Activated CD4-positive, alpha-beta T cell treated with anti-CD3 and anti-CD28 coated beads for 24 hours (primary cell): ENCODE measurements at places on chromosomes 7 and 10.

- DNase-seq: no peak
Measured at GRCh38 chr10:4623757-4624420, 202.1 kb upstream of the AKR1E2 start.

DNA sequence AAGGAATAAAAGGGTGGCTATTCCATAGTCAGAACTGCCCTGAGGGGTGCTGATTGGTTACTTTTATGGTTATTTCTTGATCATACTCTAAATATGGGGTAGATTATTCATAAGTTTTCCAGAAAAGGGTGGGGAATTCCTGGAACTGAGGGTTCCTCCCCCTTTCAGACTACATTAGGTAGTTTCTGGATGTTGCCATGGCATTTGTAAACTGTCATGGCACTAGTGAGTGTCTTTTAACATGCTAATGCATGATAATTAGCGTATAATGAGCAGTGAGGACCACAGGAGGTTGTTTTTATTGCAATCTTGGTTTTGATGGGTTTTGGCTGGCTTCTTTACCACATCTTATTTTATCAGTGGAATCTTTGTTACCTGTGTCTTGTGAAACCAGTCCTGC lies 26.5 kb upstream of the POT1 start:
- no peak for DNase-seq

GRCh38 chr10:72063703-72064391 lies 24.5 kb downstream of the SPOCK2 start:
- DNase-seq: no peak

DNA sequence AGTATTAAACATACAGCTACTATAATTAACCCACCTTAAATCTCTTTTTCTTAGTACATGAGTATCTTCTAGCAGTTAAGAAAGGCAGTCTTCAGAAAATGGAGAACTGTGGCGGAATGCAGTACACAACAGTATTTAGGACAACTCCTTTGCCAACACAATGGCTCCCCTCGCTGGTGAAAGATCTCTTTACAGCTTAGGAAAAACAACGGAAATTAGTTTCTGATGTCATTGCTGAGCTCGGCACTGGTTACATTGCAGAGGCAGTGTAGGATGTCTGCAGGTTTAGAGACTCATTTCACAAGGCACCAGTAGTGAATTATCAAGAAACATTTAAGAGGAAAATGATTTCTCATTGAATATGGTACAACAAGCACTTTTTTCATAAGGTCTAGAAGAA lies 43.4 kb downstream of the GLRX3 start:
- DNase-seq: no peak
